ENCODE measurements at places on chromosomes 6 and 20.

DNA sequence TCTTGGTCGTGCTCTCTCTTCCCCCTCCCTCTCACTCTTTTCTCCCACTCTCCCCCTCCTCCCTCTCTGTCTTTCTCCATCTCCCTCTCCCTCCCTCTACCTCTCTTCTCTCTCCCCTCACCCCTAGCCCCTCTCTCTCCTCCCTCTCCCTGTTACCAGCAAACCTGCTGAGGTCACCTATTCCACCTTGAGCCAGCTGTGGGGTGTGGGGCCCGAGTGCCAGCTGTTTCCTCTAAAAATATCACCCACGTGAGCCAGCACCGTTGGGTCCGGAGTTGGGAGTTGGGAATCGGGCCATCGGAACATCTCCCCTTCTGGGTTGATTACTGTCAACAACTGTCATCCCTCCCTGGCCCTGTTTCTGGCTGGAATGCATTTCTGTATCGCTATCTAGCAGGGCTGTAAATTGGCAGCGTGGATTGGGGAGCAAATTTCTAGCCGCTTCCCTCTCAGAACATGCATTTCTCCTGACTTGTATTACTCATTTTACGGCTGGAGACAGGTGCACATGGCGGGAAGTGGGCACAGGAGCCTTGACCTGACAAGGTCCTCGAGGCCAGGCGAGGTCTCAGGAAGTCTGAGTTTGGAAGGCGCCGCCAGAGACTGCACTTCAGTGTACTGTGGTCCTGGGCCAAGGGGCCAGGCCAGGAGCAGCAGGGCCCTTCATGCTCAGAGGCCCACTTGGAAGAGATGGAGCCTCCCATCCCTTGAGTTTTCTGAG lies 165.3 kb downstream of the CDH4 start:
- DNase-seq, result no peak

- DNase-seq, result no peak
Observed at GRCh38 chr20:35318502-35319157, 26.4 kb upstream of the FAM83C start.

- DNase-seq, result no peak
Observed at GRCh38 chr6:41655646-41656001, 17.4 kb downstream of the MDFI start.

DNA sequence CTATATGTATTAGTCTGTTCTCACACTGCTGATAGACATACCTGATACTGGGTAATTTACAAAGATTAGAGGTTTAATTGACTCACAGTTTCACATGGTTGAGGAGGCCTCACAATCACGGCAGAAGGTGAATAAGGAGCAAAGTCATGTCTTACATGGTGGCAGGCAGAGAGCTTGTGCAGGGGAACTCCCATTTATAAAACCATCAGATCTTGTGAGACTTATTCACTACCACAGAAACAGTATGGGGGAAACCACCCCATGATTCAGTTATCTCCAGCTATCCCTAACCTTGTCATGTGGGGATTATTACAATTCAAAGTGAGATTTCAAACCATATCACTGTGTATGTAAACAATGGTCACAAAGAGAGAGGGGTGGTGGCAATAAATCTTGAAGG lies 6.6 kb downstream of the CST8 start:
- DNase-seq, result no peak

GRCh38 chr6:125310994-125311649 lies 9.4 kb upstream of the HDDC2 start:
- peak; percentile 73 for DNase-seq

GRCh38 chr20:63567386-63568169 lies 6.5 kb downstream of the HELZ2 start:
- peak; percentile 18 for DNase-seq

DNA sequence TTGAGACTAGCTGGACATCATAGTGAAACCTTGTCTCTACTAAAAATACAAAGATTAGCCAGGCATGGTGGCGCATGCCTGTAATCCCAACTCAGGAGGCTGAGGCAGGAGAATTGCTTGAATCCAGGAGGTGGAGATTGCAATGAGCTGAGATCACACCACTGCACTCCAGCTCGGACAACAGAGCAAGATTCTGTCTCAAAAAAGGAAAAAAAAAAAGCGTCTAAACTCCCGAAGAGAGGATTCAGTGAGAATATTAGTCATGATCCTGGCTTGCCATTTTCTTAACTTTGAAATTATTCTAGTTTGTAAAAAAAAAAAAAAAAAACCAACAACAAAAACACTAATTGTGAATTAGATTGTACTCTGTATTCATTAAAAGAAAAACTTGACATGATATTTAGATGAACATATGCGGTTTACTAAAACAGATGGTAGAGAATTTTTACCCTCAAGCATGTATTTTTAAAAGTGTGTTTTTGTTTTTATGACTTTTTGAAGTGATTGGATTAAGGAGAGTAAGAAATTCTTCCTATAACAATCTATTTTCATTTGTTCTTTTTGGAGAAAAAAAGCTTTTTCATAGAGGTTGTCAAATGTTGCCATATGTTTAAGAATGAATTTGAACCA lies 80.7 kb downstream of the UST start:
- no peak for DNase-seq

GRCh38 chr6:152301765-152302568 lies 335.2 kb downstream of the SYNE1 start:
- peak; percentile 89 for DNase-seq

- DNase-seq, result no peak
Observed at GRCh38 chr20:4512891-4513550, 208.7 kb upstream of the PRND start.

GRCh38 chr20:37219751-37220668 lies 40.7 kb upstream of the MROH8 start:
- DNase-seq, result no peak

DNA sequence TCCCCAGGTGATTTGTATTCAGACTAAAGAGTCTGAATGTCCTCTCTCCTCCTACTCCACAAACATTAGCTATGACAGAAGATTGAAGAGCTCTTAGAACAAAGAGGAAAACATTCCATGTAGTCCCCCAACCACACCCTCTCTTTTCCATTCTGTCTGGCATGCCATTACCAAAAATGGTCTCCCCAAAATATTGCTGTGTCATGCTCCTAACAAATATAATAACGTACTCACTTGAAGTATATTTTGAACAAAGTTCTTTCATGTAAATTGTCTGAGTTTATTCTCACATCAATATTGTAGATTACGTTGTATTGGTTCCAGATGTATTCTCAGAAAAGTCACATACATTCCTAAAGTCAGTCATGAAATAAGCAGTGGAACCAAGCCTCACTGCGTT lies 467.3 kb upstream of the IRAK1BP1 start:
- DNase-seq, result no peak

GRCh38 chr6:35302604-35303241 lies 5.1 kb downstream of the DEF6 start:
- no peak for DNase-seq

DNA sequence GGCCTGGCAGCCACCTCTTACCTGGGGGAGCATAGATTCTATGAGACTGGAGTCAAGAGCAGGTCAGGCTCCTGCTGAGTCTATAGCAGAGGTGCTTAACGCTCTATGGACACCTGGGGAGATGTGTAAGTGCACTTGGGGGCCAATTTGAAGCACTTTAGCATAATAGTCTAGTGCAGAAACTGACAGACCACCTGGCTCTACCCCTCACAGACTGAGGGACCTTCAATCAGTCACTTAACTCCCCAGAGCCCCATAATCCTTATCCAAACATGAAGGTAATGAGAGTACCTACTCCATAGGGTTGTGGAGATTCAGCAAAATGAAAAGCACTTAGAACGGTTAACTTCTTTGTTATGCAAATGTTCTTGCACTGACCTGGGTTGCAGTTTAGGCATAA lies 87.3 kb upstream of the SLC22A16 start:
- DNase-seq, result no peak

DNA sequence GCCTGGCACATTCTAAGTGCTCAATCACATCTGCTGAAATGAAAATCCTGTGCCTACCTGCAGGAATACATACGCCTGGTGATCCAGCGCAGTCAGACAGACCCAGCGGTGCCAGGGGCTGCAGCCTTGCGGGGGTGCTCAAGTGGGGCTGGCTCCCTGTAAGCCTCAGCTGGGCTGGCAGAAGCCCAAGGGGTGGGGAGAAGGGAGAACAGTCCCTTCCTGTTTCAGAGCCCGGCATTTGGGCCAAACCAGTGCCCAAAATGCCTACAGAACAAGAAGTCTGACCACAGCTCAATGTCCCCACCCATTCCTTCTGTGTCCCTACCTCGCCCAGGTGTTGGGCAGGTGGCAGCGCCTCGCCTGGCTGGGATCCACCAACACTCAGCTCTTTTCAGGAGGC lies 22.6 kb downstream of the KCNK15 start:
- DNase-seq, result no peak

GRCh38 chr20:4973330-4974097 lies 27.8 kb downstream of the SLC23A2 start:
- DNase-seq, result no peak

DNA sequence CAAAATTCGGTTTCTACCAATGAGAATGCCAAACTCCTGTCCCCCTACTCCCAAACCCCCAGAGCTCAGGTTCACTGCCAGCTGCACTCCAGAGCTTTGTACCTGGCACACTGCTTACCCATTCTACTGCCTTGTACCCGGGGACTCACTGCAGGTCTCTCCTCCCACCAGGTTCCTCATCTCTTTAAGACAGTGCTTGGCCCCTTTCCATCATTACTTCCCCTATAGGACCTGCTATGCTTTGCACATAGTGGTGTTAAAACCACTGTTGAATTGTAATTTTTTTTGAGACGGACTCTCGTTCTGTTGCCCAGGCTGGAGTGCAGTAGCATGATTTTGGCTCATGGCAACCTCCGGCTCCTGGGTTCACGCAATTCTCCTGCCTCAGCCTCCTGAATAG lies 25.9 kb downstream of the LYRM4 start:
- DNase-seq, result no peak

- no peak for DNase-seq
Observed at GRCh38 chr6:78850621-78851020, 16.7 kb upstream of the IRAK1BP1 start.

- no peak for DNase-seq
Observed at GRCh38 chr20:25489221-25489871, 81.9 kb downstream of the GINS1 start.

DNA sequence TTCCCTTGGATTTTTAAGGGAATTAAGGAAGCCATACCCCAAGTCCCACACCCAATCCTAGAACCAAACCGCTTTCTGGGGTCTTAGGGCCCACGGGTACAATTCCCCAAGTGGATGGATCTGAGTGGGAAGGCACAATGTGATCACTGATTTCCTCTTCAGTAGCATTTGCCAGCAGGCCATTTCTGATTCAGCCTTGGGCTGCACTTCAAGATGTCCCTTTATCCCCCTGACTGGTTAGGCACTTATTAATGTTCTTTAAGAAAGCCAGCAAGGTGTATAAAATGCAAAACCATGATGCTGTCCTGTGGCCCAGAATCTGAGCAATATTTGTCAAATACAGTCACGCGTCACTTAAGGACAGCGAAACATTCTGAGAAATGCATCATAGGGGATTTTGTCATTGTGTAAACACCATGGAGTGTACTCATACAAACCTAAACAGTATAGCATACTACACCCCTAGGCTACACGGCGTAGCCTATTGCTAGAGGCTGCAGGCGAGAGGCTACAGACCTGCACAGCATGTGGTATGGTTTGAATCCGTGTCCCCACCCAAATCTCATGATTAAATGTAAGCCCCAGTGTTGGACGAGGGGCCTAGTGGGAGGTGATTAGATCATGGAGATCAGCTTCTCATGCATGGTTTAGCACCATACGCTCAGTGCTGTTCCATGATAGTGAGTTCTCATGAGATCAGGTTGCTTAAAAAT lies 234.2 kb downstream of the NRN1 start:
- no peak for DNase-seq

DNA sequence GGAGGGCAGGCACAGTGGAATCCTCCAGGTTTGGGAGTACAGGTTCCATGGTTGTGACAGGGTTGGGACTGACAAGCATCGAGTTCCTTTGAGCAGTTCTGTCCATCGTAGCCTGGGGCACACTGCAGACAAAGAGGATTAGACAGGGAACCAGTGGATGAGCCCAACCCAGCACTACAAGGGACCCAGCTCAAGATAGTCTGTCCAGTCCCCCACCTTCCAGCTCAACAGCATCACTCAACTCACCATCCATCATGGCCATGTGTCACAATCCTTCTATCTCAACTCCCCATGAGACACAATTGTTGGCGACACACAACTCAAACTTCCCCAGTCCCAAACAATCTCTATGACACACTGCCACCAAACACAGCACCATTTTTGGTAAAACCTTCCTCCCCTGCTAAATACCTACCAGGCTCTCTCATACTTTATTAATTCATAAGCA lies 11.8 kb upstream of the GPSM3 start:
- DNase-seq, result no peak

DNA sequence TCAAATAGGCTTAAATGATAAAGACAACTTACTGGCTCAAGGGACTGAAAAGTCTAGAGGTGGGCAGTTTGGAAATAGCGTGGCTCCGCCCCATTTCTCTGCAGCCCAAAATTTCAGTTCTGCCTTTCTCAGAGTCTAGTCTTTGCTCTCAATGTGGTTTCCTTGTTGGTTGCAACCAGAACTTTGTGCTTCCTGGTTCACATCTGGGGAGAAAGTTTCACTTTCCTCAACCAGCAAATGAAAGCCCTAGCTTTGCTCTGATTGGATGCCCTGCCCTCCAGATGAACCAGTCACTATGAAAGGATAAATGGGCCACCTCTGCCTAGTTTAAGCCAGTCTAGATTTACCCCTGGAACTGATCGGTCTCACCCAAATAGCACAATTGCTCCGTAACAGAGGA lies 14.9 kb downstream of the SYCP2L start:
- DNase-seq, result peak; percentile 33

GRCh38 chr6:4905826-4906225 lies 98.0 kb downstream of the RPP40 start:
- DNase-seq, result no peak

DNA sequence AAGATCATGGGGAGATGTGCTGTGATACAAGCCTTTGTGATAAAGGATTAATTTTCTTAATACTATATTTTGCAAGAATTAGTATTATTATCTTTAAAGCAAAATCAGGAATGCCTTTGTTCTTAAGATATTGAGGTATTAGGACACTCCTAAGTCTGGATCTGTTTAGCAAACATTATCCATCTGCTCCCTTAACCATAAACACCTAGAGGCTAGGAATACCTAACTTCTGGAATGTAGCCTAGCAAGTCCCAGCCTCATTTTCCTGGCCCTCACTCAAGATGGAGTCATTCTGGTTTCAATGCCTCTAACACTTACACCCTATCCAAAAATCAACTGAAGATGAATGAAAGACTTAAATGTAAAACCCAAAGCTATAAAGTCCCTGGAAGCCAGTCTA lies 106.3 kb upstream of the GJE1 start:
- DNase-seq, result no peak

GRCh38 chr6:131568726-131569125 lies 4.3 kb upstream of the ARG1 start:
- DNase-seq, result no peak

GRCh38 chr6:90151576-90152422 lies 144.8 kb downstream of the BACH2 start:
- DNase-seq, result no peak

- DNase-seq, result no peak
Observed at GRCh38 chr6:43645613-43645964, 753 bp downstream of the RSPH9 start.

GRCh38 chr20:54207053-54207742 lies 689 bp upstream of the PFDN4 start:
- no peak for DNase-seq

Measured in midbrain (tissue), 1 donor.